ENCODE measurements at places on chromosomes 2 and 18. TPM values are rescaled to one million over a fixed set of nuclear protein-coding genes. Genes with fewer than 3 reads are reported as not detected.

GRCh38 chr2:199596549-199596948 lies 138.8 kb upstream of the SATB2 start:
- H3K36me3 ChIP-seq = no peaks in the 10 kb centered on the region
- no peaks in the 10 kb centered on the region for H3K4me1 ChIP-seq
- no peak overlapping the region for H3K4me3 ChIP-seq
- no peak overlapping the region for H3K27ac ChIP-seq
- DNase-seq = no peak

- H3K27ac ChIP-seq = peak overlapping the region; percentile 45
- H3K27me3 ChIP-seq = no peaks in the 10 kb centered on the region
- H3K4me3 ChIP-seq = no peak overlapping the region
- no peaks in the 10 kb centered on the region for H3K36me3 ChIP-seq
- no peak for DNase-seq
These were observed 147.1 kb downstream of the IKZF2 start for GRCh38 chr2:213004197-213004821.

DNA sequence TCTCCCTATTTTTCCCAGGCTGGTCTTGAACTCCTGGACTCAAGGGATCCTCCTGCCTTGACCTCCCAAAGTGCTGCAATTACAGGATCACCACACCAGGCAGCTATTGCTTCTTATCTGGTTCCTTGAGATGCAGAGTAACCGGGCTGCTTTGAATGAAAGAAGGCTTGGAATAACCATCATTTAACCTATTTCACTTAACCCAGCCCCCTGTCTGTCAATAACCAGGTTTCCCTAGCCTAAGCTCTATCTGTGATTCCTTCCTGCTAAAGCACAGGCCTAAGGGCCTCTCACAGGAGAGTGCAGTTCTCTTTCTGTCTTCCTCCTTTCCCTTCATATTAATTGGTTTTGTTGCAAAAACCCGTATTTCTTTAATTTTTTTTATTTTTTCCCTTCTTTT lies 393.5 kb upstream of the RAB12 start:
- no peak for DNase-seq
- H3K27ac ChIP-seq = no peak overlapping the region
- H3K27me3 ChIP-seq = no peaks in the 10 kb centered on the region
- no peaks in the 10 kb centered on the region for H3K36me3 ChIP-seq
- no peak overlapping the region for H3K4me3 ChIP-seq

- H3K27ac ChIP-seq = no peak overlapping the region
- H3K4me1 ChIP-seq = no peaks in the 10 kb centered on the region
- no peak for DNase-seq
- no peaks in the 10 kb centered on the region for H3K36me3 ChIP-seq
These were observed 150.8 kb downstream of the AQP4 start for GRCh38 chr18:26714739-26715138.

GRCh38 chr18:28153485-28154065 lies 23.4 kb downstream of the CDH2 start:
- DNase-seq = no peak
- H3K4me1 ChIP-seq = peaks cover 5% of the 10 kb centered on the region
- no peaks in the 10 kb centered on the region for H3K36me3 ChIP-seq
- H3K27ac ChIP-seq = no peak overlapping the region
- no peak overlapping the region for H3K4me3 ChIP-seq

COL4A3 gene
- 36.7 TPM for total RNA-seq

DNA sequence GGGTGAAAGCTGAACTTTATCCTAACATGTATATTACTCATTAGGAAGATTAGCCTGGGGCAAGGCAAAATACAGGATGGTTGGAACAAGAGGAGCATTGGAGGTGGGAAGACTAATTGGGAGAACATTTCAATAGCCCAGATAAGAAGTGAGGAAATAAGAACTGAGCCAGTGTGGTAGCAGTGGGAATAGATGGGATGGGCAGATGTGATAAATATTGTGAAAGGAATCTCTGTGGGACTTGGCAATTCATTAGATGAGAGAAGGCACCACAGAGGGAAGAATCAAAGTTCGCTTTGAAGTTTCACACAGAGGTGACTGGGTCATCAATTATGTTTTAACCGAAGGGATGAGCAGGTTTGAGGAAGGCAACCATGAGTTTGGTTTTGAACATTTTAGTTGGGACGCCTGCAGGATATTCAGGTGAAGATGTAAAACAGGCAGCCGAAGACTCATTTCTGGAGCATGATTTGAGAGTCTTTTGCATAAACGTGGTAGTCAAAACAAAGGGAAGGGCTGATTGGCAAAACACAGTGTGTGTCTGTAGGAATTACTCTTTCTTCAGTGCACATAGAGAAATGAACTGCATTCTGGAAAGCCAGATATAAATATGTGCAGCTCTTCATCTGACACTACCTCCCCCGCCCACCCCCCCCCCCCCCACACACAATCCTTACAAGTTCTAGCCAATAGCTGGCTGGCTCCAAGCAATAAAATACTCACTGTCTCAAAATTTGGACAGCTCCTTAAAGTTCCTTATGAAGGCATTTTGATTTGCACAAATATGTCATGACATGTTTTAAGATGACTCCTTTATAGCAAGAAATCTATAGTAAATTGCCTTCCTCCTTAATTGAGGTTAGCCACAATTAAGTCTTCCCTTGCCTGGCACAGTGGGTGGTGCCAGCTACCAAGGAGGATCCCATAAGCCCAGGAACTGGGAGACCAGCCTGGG lies 1.9 kb upstream of the SLC1A4 start:
- no peak overlapping the region for H3K27ac ChIP-seq
- no peaks in the 10 kb centered on the region for H3K36me3 ChIP-seq
- H3K4me1 ChIP-seq = peaks cover 6% of the 10 kb centered on the region
- no peak for DNase-seq

DNA sequence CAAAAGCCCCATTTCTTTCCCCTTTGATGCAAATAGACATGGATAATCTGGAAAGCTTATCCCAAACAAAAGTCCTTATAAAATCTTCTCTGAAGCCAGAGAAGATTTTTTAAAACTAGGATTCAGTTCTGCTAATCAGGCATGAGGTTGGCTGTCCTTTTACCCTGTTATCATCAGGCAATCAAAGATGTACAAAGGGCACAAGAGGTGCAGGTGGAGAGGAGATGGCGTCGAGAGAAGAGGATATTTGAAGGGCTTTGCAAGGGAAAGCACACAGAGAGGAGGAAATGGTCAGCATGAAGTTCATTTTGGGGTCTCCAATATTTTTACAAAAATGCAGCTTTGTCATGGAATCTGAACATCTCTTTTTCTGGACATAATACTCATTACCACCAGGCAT lies 88.5 kb downstream of the KLF7 start:
- H3K36me3 ChIP-seq = peaks cover 25% of the 10 kb centered on the region
- H3K27me3 ChIP-seq = no peaks in the 10 kb centered on the region
- no peak overlapping the region for H3K27ac ChIP-seq
- no peak for DNase-seq
- peaks cover 19% of the 10 kb centered on the region for H3K4me1 ChIP-seq

GRCh38 chr18:46481048-46481846 lies 175.8 kb downstream of the LOXHD1 start:
- no peak overlapping the region for H3K4me3 ChIP-seq
- H3K36me3 ChIP-seq = no peaks in the 10 kb centered on the region
- no peaks in the 10 kb centered on the region for H3K27me3 ChIP-seq
- H3K27ac ChIP-seq = no peak overlapping the region
- peaks cover 6% of the 10 kb centered on the region for H3K4me1 ChIP-seq

DNA sequence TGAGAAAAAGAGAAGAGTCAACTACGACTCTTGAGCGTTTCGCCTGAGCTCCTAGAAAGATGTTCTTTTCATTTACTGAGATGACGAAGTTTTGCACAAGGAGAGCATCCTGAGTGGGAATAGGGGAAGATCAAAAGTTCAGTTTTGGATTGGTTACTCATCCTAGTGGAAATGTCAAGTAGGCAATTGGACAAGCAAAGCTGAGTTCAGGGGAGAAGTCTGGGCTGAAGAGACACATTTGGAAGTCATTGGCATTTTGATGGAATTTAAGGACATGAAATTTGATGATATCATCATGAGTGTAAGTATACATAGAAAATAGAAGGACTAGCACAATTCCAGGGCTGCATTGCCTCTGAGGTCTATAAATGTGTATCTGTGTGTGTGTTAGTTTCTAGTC lies 416.6 kb downstream of the RAD51AP2 start:
- no peaks in the 10 kb centered on the region for H3K36me3 ChIP-seq
- no peaks in the 10 kb centered on the region for H3K27me3 ChIP-seq
- H3K4me1 ChIP-seq = no peaks in the 10 kb centered on the region

- DNase-seq = no peak
- no peak overlapping the region for H3K27ac ChIP-seq
- peaks cover 10% of the 10 kb centered on the region for H3K4me1 ChIP-seq
- H3K27me3 ChIP-seq = no peaks in the 10 kb centered on the region
- H3K4me3 ChIP-seq = no peak overlapping the region
These were observed 54.1 kb downstream of the PXDN start for GRCh38 chr2:1690056-1690775.

All from thoracic aorta (tissue), 2 donors.